ENCODE measurements at places on chromosomes 7 and 10. TPM values are rescaled to one million over a fixed set of nuclear protein-coding genes. Genes with fewer than 3 reads are reported as not detected.

MINPP1 gene
- 21.8 TPM for total RNA-seq

KNDC1 gene
- total RNA-seq: 1.7 TPM

MACC1 gene
- 6.9 TPM for total RNA-seq

CCDC172 gene
- not detected for total RNA-seq

NUTM2E gene
- 0.41 TPM for total RNA-seq

PCGF5 gene
- 42.7 TPM for total RNA-seq

SPDYE1 gene
- total RNA-seq: not detected

FAM131B gene
- total RNA-seq: 1.5 TPM

ELFN1 gene
- 4.3 TPM for total RNA-seq

TMEM270 gene
- total RNA-seq: not detected

SPDYE5 gene
- total RNA-seq: not detected

SUN1 gene
- 682 TPM for total RNA-seq

CTNNA3 gene
- total RNA-seq: 15.5 TPM

SRRT gene
- total RNA-seq: 54.8 TPM

SEMA3D gene
- 18.1 TPM for total RNA-seq

PHYH gene
- total RNA-seq: 62.1 TPM

NRP1 gene
- total RNA-seq: 172 TPM

UCN3 gene
- not detected for total RNA-seq

NEURL1 gene
- 46.2 TPM for total RNA-seq

Data from tongue (tissue), 3 donors.